Cardiac atrium fibroblast (primary cell): ENCODE measurements at places on chromosomes 11 and 22. TPM values are rescaled to one million over a fixed set of nuclear protein-coding genes. Genes with fewer than 3 reads are reported as not detected.

The CDHR5 gene
- not detected in 2 replicates for total RNA-seq

The OR2AT4 gene
- total RNA-seq = not detected in 2 replicates

The GRK3 gene
- total RNA-seq = 0.54 and 7.6 TPM in 2 replicates

The MS4A6E gene
- total RNA-seq = not detected in 2 replicates

The FBLN1 gene
- 9.7 and 34.1 TPM in 2 replicates for total RNA-seq

The MISFA gene
- total RNA-seq = 7.6 TPM in 1 of 2 replicates, not detected in the other

The CRYBA4 gene
- total RNA-seq = not detected in 2 replicates

The OSBP2 gene
- total RNA-seq = 0.65 and 1.6 TPM in 2 replicates

The ELMOD1 gene
- total RNA-seq = not detected in 2 replicates

The CREBZF gene
- 20.3 and 21.7 TPM in 2 replicates for total RNA-seq

The FDX1 gene
- 6.8 and 7.4 TPM in 2 replicates for total RNA-seq

The FAM83F gene
- total RNA-seq = 0.18 TPM in 1 of 2 replicates, not detected in the other

The ANKK1 gene
- not detected in 2 replicates for total RNA-seq

The GAB4 gene
- total RNA-seq = not detected in 2 replicates

The TBC1D22A gene
- 20.1 and 24.0 TPM in 2 replicates for total RNA-seq

The GAS2L1 gene
- 26.2 and 30.3 TPM in 2 replicates for total RNA-seq

The OR52E4 gene
- not detected in 2 replicates for total RNA-seq

The SEPTIN5 gene
- total RNA-seq = 25.8 and 30.5 TPM in 2 replicates

The IGSF9B gene
- 0.65 TPM in 1 of 2 replicates, not detected in the other for total RNA-seq

The RGL4 gene
- not detected in 2 replicates for total RNA-seq

The RAB39A gene
- not detected in 2 replicates for total RNA-seq

The PHLDB1 gene
- total RNA-seq = 99.8 and 122 TPM in 2 replicates

The PYGM gene
- total RNA-seq = 5.8 and 9.7 TPM in 2 replicates

The C22orf15 gene
- not detected in 2 replicates for total RNA-seq

The OR52N4 gene
- total RNA-seq = not detected in 2 replicates

The C11orf97 gene
- not detected in 2 replicates for total RNA-seq

The USP2 gene
- total RNA-seq = not detected in 2 replicates

The CDCA5 gene
- 5.8 and 15.9 TPM in 2 replicates for total RNA-seq

The AAMDC gene
- total RNA-seq = 30.1 and 42.0 TPM in 2 replicates

The SAA2 gene
- total RNA-seq = 6.8 TPM in 1 of 2 replicates, not detected in the other

The OR5M10 gene
- not detected in 2 replicates for total RNA-seq

The EFCAB6 gene
- 0.65 and 1.3 TPM in 2 replicates for total RNA-seq

The KLHL35 gene
- 2.8 and 15.3 TPM in 2 replicates for total RNA-seq

The SLCO2B1 gene
- total RNA-seq = 0.32 and 9.7 TPM in 2 replicates

The LRRC4C gene
- not detected in 2 replicates for total RNA-seq

The OR5B21 gene
- total RNA-seq = not detected in 2 replicates

The GRM5 gene
- total RNA-seq = not detected in 2 replicates

The MAPK8IP2 gene
- total RNA-seq = 1.3 and 2.0 TPM in 2 replicates

The ZP1 gene
- total RNA-seq = 0.18 and 0.81 TPM in 2 replicates

The HTR3B gene
- not detected in 2 replicates for total RNA-seq

The RFPL3 gene
- total RNA-seq = not detected in 2 replicates

The IL17REL gene
- not detected in 2 replicates for total RNA-seq

The CNIH2 gene
- not detected in 2 replicates for total RNA-seq

The CCDC157 gene
- 2.0 and 2.9 TPM in 2 replicates for total RNA-seq

The LIF gene
- 2.0 and 9.7 TPM in 2 replicates for total RNA-seq

The HEPN1 gene
- total RNA-seq = not detected in 2 replicates

The UPB1 gene
- not detected in 2 replicates for total RNA-seq

The OVCH2 gene
- total RNA-seq = not detected in 2 replicates

The TCN1 gene
- total RNA-seq = 0.65 TPM in 1 of 2 replicates, not detected in the other

The TMA7B gene
- total RNA-seq = not detected in 2 replicates

The SCUBE2 gene
- total RNA-seq = 9.6 and 13.0 TPM in 2 replicates

The KCNQ1OT1 gene
- total RNA-seq = 1.3 and 1.4 TPM in 2 replicates

The SCGB1D2 gene
- total RNA-seq = not detected in 2 replicates

The DDI1 gene
- not detected in 2 replicates for total RNA-seq

The NADSYN1 gene
- total RNA-seq = 59.6 and 62.1 TPM in 2 replicates
